Anterior cingulate cortex (tissue), 58 donors: ENCODE measurements at places on chromosomes 11 and 22.

- DNase-seq: no peak
These were observed 74.3 kb upstream of the ARHGAP42 start for GRCh38 chr11:100612766-100613165.

DNA sequence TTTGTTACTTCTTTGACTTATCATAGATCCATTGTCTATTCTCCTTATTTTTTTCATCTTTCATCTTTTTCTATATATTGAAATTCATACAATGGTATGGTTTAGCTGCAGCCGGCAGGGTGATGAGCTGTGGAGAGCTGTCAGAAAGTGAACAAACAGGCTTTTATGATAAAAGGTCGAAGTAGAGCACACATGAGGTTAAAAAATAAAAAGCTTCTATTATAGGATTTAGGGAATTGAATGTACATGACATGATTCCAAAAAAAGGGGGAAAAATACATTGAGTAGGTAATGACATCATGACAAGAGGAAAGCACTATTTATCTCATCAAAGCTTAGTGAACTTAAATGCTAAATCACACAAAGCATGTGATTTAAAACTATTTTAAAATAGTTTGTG, 884.8 kb downstream of the METTL15 start:
- DNase-seq: no peak

GRCh38 chr11:81036168-81036870, 1595.5 kb upstream of the TENM4 start:
- DNase-seq: no peak

GRCh38 chr11:2513441-2513840, 68.6 kb downstream of the KCNQ1 start:
- DNase-seq: no peak

GRCh38 chr11:111000400-111001080, 245.0 kb upstream of the POU2AF2 start:
- DNase-seq: no peak
